ENCODE measurements at places on chromosomes 7 and 10.

- no peak for DNase-seq
Observed at GRCh38 chr7:87027900-87028299, 31.6 kb downstream of the ELAPOR2 start.

DNA sequence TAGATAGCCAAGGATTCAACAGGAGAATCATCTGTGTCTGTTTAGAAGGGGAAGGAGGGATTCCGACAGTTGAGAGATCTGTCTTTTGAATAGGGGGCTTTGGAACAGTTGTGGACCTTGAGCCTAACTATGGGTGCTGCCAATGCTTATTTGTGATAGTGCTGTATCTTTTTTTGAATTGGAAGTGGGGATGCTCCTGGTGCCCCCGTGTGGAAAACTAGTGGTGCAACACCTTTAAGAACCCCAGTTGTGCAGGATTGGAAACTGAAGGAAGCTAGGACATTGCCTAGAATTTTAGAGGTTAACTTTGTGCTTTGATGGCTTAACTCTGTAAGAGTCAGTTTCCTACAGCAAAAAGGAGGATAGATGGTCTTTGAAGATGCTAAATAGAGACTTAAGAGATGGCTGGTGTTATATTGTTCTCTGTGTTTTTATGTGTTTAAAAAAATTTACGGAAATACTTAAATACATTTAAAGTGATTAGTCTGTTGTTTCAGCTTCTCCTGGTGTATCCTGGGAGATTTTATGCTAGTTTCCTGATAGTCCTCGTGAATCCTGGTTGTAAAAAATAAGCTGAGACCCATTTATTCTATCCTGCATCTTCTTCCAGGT is 69.3 kb downstream of the AP3M1 start:
- DNase-seq, result no peak

- DNase-seq, result no peak
Observed at GRCh38 chr7:36180121-36180520, 27.1 kb downstream of the EEPD1 start.

DNA sequence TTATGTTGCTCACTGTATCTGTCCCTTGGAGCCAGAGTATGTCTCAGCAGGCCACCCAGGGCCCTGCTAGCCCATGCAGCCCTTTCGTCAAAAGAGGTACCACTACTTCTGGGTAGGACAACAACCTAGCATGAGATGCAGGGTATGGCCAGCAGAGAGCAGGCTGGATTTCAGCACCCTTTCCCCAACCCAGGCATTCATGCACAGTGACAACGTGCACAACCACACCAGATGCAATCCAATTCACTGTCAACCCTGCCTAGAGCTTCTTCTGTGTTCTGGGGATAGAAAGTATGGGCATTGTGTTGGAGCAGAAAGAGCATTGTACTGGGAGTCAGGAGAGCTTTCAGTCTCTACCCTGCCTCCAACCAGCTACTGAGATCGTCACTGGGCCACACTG is 37.9 kb downstream of the JAZF1 start:
- DNase-seq, result no peak

GRCh38 chr10:13382703-13383398 is 34.8 kb upstream of the SEPHS1 start:
- no peak for DNase-seq

DNA sequence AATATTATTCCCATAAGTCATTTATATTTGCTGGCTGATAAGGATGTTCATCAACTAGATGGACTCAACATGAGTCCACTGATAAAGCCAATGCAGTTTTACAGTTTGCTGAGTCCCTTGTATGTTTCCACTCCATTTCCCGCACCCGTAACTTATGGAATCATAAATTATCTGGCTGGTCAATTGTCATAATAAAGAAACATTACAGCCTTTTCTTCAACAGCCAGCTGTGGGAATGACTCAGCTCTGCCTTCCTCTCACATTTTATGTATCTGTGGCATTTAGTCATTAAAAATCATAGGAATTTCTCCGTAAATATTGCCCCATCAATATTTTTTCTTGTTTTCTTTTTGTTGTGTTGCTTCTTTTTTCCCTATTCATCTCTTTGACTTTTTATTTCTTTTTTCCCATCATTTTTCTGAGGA is 22.3 kb upstream of the TMEM26 start:
- peak; percentile 68 for DNase-seq

GRCh38 chr7:88835147-88835728 is 39.7 kb upstream of the TEX47 start:
- DNase-seq, result no peak

GRCh38 chr10:47349516-47349915 is 1.4 kb downstream of the RBP3 start:
- no peak for DNase-seq

DNA sequence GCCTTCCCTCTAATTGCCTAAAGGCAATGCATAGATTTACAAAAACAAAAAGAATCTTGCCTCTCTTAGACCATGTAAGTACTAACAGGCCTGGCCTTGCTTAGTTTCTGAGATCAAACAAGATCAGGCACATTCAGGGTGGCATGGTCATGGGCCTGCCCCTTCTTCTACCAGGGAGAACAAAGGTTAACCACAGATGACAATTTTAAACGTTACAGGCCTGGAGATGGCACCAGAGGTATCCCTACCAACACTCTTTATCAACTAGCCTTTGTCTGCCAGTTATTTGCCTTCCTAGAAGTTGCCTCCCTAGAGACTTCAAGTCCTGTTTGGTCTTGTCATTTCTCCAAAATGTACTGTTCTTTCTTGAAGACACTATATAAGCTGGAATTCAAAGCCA is 252.6 kb downstream of the DOCK4 start:
- no peak for DNase-seq

DNA sequence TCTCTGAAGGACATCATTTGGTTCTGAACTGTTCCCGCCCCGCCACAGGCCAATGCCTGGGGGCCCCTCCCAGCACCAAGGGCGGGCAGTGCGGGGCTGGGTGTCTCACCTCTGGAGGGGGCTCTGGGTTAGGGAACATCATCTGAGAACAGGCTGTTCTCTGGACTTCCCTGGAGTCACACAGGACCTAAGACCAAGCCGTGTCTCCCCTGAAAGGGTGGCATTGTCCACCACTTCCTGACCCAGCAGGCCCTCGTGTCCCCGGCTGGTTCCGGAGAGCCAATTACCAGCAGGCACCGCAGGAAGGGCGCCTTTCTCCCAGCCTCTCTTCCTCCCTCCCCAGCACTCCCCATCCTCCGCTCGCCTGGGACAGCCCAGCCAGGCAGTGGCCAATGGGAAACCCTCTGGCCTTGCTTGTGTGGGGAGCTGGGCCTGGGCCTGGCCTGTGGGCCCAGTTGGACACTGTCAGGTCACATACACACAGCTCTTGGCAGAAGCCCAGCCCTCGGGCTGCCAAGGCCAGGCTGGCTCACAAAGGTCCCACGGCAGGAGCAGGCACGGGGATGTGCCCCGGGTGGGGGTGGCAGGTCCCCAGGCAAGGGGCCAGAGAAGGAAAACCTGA is 119.5 kb downstream of the SPDYE5 start:
- no peak for DNase-seq

Measured in glomerular endothelial cell (primary cell).